T1000 (cell line): ENCODE measurements at places on chromosomes 6 and 20.

DNA sequence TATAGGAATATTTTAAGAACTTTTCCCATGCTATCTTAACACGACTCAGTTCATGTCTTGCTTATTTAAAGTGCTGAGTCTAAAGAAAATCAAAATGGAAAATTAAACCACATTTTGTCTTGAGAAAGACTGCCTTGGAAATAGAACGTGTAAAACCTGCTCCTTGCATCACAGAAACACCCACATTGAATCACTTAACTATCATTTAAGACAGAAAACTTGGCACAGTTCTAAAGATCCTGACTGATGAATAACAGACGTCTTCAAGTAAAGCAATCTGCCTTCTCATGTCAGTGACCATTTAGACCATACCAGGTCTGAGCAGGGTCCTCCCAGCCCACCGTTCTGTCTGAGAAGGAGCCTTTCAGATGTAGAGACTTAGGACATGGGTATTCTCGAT lies 7.4 kb downstream of the PERP start:
- no peak for DNase-seq

- DNase-seq: no peak
Measured at GRCh38 chr6:140077827-140078560, 703.5 kb upstream of the CITED2 start.

GRCh38 chr6:334536-335510 lies 42.5 kb downstream of the DUSP22 start:
- DNase-seq: no peak

GRCh38 chr6:121480099-121480713 lies 44.8 kb downstream of the GJA1 start:
- DNase-seq: no peak

- DNase-seq: no peak
Measured at GRCh38 chr6:29975561-29975907, 33.2 kb downstream of the HLA-A start.

DNA sequence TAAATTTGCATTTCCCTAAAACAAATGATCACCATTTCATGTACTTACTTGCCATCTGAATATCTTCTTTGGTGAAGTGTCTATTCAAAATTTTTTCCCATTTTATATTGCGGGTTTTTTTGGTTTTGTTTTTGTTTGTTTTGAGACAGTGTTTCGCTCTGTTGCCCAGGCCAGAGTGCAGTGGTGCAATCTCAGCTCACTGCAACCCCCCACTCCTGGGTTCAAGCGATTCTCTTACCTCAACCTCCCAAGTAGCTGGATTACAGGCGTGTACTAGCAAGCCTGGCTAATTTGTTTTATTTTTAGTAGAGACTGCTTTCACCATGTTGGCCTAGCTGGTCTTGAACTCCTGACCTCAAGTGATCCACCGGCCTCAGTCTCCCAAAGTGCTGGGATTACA lies 9.1 kb upstream of the REPS1 start:
- DNase-seq: no peak

GRCh38 chr6:39835821-39836295 lies 43.7 kb downstream of the DAAM2 start:
- no peak for DNase-seq

GRCh38 chr6:155129744-155130143 lies 134.1 kb upstream of the CLDN20 start:
- no peak for DNase-seq

DNA sequence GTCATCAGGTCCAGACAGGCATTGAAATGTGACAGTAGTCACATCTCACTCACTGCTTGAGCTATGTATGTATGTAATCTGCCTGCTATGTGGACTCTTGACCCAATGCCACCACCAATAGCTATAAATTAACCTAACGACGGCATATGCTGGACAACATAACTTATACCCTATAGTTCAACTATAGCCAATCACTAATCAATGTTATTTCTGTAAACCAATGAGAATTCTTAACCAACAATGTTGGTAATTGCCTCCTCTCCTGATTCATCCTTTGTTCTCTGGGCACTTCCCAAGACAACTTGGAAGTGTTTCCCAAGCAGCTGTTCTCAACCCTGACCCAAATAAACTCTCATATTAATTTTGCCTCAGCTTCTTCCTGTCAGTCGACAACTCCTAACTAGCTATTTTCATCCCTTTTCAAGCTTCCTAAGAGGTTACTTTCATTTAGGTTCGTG lies 24.1 kb upstream of the SERPINB1 start:
- DNase-seq: no peak

DNA sequence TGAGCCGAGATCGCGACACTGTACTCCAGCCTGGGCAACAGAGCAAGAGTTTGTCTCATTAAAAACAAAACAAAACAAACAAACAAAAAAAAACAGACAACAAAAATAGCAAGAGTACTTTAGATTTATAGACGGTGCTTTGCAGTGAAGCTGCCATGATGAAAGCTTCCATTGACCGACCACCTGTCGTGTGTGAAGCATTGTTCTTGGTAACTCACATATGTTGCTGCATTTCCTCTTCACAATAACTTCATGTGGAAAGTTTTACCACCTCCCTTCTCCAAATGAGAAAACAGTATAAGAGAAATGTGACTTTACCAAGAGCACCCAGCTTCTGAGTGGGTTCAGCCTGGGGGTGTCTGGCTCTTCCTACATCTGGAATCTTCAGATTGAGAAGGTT lies 56.4 kb upstream of the PTGIS start:
- no peak for DNase-seq

- DNase-seq: no peak
Measured at GRCh38 chr6:13294499-13295069, 33.8 kb downstream of the TBC1D7 start.

GRCh38 chr6:142387997-142388815 lies 86.4 kb downstream of the ADGRG6 start:
- no peak for DNase-seq

- DNase-seq: no peak
Measured at GRCh38 chr6:14510038-14510437, 392.5 kb downstream of the CD83 start.

DNA sequence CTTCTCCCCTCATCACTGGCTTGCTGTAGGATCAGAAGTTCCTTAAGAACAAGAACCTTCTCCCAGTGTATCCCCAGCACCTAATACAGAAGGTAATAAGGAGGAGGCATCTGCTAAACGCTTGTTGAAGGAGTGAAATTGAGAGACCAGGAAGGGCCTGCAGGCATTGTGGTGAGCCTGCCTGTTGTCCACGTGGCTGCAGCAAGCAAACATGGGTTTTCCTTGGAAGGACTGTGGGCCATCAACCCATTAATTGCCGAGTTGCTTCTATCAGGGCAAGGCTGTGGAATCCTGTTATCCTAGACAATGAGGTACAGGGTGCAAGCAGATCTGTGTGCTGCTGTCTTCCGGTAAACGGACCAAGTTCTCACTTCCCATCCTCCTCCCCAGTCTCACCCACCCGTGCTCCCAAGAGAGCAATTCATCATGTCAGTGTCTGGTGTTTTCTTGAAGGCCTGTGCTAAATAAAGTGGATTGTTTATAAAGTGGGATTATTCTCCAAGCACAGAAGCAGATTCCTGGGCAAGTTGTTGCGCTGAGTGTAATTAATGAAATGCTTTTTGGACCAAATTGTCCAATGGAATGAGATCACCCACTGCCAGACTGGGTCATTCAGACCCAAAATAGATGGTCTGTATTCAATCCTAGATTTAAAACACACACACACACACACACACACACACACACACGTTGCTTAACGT lies 164.6 kb upstream of the CDYL start:
- no peak for DNase-seq

- no peak for DNase-seq
Measured at GRCh38 chr6:164068527-164068926, 654.0 kb downstream of the QKI start.

DNA sequence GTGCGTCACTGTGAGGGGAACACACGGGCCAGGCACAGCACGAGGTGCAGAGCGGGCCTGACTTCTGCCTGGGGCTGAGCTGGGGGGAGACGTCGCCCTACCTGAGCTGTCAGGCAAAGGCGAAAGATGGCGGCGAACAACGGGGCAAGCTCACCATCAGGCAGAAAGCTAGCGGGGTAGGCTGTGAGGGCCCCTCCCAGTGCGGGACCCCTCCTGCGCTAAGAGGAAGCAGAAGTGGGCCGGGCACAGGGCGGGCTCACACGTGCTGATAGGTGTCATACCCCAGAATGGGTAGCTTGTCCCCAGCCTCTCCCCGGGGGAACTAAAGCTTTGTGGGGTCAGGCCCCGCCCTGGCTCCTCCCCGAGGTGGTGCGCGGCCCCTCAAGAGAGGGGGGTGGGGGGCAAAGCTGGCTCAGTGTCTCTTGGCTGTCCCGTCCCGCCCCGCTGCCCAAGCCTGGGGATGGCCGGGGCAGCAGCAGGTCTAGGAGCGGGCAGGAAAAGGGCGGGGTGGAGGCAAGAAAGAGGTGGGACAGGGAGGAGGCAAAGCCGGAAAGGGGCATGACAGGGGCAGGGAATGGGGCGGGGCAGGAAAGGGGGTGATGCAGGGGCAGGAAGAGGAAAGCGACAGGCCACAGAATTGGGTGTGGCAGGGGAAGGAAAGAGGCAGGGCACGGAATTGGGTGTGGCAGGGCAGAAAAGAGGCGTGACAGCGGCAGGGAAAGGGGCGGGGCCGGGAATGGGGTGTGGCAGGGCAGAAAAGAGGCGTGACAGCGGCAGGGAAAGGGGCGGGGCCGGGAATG lies 14.7 kb downstream of the UCKL1 start:
- DNase-seq: no peak

DNA sequence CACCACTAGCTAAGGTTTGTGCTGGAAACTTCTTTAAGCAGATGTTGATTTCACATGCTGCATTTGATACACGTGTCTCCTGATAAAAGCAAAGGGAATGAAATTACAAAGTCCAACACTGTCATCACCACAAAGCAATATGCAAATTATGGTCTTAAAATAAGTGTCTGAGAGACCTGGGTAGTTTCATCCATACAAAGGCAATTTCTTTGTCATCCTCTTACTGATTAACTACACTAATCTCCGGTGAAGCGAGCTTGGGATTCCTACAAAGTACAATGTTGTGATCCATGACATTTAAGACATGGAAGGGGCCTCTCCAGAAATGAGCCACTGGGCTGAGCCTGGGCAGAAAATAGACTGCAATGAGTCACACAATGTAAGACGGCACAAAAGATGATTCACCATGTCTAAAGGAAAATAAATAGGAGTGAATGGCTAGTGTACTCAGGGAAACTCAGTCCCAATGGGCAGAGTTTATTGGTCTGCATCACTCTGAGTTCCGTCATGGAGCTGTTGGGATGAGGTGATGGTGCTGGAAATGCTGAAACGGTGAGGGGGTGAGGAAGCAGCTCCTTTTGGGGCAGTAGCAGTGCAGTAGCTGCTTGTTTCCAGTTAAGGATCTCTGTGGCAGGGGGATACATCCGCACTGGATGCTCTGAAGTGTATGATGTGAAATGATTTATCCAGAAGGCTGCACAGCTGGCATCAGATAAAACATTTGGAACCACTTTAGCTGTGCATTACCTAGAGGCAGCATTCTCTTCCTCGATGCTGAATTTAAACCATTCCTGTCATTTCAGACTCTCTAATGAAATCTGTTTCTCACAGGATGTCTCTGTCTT lies 103.3 kb downstream of the IBTK start:
- peak; percentile 71 for DNase-seq

- DNase-seq: no peak
Measured at GRCh38 chr6:998551-998950, 305.6 kb upstream of the EXOC2 start.

DNA sequence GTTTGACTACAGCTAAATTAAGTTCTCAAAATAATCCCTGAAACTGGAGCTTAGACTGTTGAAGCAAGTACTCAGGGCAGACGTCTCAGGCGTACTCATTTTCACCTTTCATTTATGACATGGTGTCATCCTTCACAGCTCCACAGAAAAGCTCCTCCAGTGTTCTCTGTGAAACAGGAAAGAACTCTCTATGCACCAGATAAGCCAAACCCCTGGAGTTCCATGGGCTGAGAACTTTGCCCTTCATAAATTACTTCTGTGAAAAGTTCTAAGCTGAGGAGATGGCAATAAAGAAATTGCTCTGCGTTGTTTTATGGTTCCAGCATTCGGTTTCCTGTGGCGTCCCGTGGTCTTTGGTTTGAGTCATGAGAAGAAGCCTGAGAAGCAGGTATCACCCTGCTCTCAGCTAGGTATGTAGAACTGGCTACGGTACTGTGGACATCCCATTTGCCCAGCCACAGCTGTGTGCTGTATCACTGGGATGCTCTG lies 20.2 kb upstream of the RREB1 start:
- no peak for DNase-seq

GRCh38 chr6:39812853-39813533 lies 20.8 kb downstream of the DAAM2 start:
- DNase-seq: no peak

GRCh38 chr20:62401331-62401779 lies 5.7 kb downstream of the CABLES2 start:
- DNase-seq: no peak

- no peak for DNase-seq
Measured at GRCh38 chr6:21886542-21887151, 293.1 kb downstream of the SOX4 start.

DNA sequence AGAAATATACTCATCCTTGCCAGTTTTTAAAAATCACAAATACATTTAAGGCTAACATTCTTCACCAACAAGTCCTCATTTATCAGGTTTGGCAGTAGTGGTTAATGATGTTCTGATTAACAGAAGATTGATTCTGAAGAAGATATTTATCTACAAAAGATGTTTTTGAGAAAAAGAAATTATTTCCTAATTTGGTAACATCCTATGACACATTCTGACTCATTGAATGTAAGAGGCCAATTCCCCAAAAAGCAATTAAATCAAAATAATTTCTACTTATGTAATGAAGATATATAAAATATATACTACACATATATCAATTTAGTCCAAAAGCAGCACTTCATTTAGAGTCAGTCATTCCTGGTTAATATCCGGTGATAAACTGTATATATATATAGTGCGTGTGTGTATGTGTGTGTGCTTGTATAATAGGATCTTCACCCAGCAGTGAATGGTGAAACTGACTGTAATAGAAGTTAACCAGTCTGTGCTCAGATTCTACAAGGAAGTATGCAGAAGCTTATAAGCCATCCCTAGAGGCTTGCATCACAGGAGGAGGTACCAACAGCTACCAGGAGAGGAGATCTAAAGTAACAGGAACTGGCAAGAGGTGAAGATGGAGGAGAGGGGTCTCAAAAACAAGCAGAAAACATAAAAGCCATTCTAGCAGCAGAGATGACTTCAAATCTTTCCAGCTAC lies 82.9 kb upstream of the MARCKS start:
- DNase-seq: no peak

GRCh38 chr6:156691018-156691417 lies 86.2 kb upstream of the ARID1B start:
- DNase-seq: no peak

DNA sequence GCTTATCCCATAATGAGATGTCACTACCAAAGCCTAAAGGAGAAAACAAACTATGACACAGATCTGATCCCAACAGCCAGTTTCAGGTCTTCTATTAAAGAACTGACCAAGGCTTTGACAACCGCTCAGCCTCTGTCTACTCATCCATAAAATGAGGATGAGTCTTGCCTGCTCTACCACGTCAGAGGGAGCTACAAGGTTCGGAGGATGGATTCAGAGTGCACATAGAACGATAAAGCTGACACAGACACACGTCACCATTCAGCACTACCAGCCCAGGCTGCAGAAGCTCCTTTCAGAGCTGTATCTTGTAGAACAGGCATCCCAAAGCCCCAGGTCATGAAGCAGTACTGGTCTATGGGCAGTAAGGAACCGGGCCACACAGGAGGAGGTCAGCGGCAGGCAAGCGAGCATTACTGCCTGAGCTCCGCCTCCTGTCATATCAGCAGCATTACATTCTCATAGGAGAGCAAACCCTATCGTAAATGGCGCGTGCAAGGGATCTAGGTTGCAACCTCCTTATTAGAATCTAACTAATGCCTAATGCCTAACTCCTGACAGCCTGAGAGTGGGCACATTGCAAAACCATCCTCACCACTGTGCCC lies 25.1 kb downstream of the KIF16B start:
- DNase-seq: no peak

GRCh38 chr6:161435748-161436070 lies 161.8 kb upstream of the AGPAT4 start:
- DNase-seq: no peak
